HAP-1 (cell line): ENCODE measurements at places on chromosomes 12 and 14.

DNA sequence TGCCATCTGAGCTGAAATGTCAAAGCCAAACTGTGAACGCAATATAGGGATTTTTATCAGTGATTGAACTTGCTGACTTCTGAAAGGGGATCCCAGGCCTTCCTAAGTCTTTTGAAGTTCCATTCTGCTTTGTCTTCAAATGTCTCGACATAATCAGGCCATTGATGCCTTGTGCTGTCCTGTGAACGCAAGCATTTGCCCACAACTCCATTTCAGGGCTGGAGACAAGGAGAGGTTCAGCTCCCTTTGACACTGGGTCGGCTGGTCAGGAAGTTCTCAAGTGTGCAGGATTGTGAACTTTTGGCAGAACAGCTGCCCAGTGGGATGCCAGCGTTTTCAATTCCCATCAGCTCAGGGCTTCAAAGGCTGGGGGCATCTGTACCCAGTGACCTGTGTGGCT lies 345.3 kb downstream of the NUAK1 start:
- DNase-seq: no peak

DNA sequence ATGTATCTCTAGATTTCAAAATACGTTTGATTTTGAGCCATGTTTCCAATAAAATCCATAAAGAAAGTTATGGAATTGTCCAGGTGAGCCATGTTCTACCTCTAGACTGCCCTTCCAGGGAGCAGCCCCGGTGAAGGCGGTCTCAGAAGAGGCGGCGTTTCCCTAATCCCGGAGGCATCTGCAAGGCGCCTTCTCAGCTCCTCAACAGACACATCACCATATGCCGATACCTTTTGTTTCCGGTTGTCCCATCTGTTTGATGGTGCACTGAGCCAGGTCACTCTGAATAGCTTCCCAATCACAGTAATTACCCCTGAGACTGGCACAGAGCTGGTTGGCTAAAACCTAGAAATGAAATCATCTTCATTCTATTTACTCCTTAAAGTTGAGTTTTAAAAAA lies 305.5 kb upstream of the FKBP4 start:
- DNase-seq: no peak

DNA sequence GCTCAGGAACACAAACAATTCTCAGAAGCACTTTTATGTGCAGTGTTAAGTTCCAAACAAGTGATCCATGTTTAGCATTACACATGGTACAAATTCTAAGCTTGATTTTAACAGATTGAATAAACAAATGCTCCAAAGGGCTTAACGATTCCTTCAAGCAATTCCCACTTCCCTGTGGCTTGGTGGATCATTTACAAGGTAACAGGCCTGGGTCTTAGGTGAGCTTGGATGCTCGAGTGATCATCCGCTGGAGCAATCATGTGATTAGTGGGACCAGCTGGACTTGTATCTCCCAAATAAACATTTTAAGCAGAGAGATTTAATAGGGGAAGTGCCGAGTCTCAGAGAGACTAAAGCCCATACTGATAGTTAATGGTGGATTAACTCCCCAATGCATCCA lies 70.7 kb downstream of the CALM1 start:
- no peak for DNase-seq

GRCh38 chr14:89198544-89199329 lies 218.3 kb downstream of the FOXN3 start:
- DNase-seq: no peak

DNA sequence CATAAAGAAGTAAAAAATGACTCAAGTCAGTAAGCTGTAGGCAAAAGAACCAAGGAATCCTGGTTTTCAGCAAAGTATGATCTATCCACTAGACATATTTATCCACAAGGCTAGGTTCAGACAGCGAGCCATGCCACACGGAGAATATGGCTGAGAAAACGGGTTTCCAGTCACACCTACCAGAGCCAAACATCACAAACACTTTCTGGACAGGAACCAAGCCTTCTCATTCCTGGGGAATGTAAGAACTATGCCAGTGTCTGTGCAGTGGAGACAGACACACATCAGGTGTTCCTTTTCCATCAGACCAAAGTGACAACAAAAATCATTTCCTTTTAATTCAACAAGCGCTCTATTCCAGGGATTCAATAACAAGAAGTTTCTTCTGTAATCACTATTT lies 41.1 kb downstream of the AREL1 start:
- DNase-seq: no peak

GRCh38 chr12:1054117-1054870 lies 63.3 kb downstream of the ERC1 start:
- DNase-seq: peak; percentile 90

GRCh38 chr14:68328509-68328908 lies 464.4 kb downstream of the ZFP36L1 start:
- no peak for DNase-seq

DNA sequence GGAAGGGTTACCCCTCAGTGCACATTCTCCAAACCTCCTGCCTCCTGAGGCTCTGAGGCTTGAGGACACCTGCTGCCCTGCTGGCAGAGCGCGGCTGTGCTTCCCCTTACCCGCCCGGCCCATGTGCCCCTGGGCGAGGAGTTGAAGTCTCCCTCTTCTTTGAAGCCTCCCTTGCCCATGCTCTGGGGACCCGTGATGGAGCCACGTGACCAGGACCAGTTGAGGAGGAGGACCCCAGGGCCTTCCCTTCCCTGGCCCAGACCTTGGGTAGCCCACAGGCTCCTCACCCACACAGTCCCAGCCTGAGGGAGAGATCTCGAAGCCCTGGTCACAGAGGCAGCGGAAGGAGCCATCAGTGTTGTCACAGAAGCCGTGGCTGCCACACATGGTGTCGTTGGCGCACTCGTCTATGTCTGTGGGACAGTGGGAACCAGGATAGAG lies 12.9 kb downstream of the ISCA2 start:
- no peak for DNase-seq

GRCh38 chr14:49876563-49877127 lies 16.2 kb upstream of the ARF6 start:
- no peak for DNase-seq

GRCh38 chr12:70854138-70854537 lies 66.4 kb downstream of the PTPRR start:
- DNase-seq: no peak

DNA sequence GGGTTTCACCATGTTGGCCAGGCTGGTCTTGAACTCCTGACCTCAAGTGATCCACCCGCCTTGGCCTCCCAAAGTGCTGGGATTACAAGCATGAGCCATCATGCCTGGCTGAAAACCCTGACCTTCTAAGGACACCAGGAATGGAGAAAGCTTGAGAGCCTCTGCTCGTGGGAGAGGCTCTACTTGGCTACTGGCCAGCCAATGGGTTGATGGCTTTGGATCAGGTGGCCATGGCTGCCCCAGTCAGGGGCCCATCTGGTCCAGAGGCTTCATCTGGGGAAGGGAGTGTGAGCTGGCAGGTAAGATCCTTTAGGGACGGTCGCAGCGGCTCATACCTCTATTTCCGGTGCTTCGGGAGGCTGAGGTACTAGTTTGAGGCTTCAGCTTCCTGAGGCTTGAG lies 42.5 kb upstream of the PPP1CC start:
- no peak for DNase-seq

DNA sequence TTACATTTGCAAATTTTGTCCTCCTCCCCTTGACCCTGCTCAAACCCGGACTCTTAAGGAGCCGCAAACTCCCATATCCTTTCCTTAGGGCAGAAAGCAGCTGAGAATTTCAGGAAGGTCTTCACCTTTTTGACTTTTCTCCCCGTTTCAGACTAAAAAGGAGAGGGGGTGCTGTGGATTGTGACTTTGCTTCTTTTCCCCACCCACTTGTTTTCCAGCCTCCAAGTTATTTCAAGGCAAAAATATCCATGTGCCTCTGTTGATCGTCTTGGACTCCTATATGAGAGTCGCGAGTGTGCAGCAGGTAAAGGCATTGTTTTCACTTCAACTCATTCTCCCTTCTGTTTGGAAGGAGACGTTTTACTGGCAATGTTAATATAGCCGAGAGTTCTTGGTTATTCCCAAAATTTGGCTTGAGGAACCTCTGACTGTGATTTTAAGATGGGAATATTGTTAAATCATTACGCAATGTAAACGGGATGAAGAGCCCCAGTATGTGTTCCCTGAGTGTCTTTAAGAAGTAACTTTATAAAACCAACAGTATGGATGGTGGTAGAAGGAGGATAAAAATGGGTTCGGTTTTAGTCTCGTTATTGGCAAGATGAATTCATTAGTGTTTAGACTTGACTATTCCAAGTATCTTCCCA lies 663 bp downstream of the LRRK2 start:
- DNase-seq: no peak

DNA sequence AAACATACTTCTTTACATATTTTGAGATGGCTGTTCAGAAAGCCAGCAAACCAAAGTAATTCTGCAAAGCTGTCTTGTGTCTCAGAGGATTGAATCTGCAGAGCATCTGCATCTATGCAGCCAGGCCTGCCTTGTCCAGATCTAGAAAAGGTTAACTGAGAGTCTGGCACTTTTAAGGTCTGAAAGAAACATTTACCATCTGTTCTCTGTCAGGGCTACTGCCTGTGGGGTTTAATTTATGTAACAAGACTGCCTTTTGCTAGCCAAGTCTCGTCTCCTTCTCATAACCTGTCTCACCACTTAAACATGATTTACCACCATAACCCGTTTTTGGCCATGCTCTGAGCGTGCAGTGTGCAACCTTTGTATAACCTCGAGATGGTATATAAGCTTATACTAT lies 194.2 kb downstream of the SYT10 start:
- DNase-seq: no peak

DNA sequence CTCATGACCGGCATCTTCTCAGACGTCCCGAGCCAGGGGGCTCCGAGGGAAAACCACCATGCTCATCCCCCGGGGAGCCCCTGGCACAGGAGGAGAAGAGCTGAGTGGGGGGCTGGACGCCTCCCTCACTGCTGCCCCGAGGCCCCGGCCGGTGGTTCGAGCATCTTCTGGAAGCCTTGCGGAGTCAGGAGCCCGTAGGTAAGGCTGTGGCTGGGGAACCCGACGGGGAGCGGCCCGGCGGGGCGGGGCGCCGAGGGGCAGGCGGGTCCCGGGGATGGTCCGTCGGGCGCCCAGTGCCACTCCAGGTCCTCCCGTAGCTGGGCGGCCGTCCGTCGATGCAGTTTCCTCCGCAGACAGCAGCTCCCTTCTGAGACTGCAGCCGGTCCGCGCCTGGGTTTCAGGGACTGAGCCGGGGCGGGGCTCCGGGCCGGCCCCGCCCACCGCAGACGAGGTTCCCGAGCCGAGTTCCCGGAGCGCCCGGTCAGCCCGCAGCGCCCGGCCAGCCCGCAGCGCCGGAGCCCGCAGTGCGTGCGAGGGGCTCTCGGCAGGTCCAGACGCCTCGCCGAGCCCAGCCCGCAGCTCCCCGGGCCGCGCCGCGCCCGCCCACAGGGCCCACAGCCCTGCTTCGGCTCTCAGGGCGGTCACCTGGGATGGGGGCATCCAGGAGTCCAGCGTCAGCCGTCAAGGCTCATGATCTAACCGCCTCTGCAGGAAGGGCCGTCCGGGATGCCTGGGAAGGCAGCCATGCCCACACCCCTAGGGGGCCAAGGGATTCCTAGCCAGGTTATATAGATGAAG lies at the start of gene PGF:
TSS of gene PGF (minus strand) at position 369 of the 798 bp plus-strand sequence. CDS start at position 14, 355 bp downstream.
- DNase-seq: peak; percentile 26

GRCh38 chr12:122859303-122860039 lies 24.2 kb downstream of the HIP1R start:
- DNase-seq: no peak

DNA sequence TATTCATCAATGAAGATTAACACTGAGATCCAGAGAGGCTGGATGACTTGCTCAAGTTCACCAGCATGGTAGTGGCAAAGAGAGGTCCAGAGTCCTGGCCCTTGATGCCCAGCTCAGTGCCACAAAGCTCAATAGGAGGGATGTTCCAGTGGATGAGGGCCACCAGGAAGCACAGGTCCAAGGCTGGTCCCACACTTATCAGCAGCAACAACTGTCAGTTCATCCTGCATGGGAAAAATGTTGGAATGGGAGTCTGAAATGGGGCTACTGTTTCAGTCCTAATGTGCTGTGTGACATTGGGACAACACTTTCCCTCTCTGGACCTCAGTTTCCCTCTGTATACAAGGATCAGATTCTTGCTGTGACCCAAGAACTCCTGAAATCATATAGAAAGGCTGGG lies 11.2 kb downstream of the SERPINA5 start:
- no peak for DNase-seq

DNA sequence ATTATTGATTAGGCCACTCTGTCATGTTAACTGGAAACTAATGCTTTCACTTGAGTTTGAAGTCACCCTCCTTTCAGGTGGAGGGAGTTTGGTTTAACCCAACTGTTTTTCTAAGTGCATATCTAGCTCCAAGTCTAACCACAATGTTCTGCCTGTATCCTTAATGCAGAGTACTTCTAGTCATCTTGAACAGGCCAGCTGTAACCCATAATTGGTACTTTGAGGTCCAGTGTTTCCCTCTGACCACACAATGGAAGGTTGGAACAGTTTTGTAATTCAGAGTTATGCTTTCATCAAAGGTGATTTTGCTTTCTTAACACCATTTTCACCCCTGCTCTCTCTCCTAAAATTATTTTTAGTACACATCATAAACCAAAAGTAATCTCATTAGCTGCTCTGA lies 237.2 kb upstream of the DCN start:
- DNase-seq: no peak
